ENCODE measurements at places on chromosomes 6 and 20. TPM values are rescaled to one million over a fixed set of nuclear protein-coding genes. Genes with fewer than 3 reads are reported as not detected.

DNA sequence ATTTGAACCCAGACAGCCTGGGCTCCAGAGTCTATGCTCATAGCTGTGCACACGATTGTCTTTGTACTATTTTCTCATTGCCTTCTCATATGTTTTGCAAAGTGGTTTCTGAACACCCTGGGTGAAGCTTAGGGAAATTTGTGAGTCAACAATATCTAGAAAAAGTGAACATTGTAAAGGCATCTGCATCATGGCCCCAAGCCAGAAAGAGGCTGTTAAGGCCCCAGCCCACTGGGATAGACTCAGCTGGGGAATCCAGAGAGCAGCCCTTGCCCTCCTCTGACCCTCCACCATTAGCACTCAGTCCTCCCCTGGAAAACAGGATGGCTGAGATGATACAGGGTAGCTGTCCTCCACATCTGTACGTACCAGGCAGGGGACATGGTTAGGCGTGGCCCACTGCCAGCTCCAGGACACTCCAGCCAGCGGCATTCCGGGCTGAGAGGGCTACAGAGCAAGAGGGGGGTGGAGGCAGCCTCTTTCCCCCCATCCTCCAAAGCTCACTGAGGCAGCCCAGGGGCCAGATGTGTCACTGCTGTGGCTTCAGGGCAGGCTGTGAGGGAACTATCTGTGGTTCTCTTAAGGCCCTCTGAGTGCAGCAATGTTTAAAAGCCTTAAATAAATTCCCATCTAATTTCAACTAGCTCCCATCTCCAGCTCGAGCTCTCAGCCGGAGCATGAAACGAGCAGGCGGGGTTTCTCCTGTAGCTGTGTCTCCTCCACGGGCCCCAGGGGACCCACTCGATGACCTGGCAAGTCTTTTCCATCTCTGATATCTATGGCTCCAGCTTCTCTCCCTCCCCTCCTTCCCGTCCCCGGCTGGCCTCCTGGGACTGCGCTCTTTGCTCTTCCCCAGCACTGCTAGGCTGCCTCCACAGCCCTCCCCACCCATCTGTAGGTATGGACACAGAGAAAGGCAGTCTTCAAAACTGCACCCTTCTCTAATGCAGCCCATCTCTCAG is 209.4 kb upstream of the LRFN2 start:
- peaks cover 19% of the 10 kb centered on the region for H3K27me3 ChIP-seq
- DNase-seq = no peak
- H3K36me3 ChIP-seq = no peaks in the 10 kb centered on the region
- no peak overlapping the region for H3K4me3 ChIP-seq
- no peak overlapping the region for H3K27ac ChIP-seq

DNA sequence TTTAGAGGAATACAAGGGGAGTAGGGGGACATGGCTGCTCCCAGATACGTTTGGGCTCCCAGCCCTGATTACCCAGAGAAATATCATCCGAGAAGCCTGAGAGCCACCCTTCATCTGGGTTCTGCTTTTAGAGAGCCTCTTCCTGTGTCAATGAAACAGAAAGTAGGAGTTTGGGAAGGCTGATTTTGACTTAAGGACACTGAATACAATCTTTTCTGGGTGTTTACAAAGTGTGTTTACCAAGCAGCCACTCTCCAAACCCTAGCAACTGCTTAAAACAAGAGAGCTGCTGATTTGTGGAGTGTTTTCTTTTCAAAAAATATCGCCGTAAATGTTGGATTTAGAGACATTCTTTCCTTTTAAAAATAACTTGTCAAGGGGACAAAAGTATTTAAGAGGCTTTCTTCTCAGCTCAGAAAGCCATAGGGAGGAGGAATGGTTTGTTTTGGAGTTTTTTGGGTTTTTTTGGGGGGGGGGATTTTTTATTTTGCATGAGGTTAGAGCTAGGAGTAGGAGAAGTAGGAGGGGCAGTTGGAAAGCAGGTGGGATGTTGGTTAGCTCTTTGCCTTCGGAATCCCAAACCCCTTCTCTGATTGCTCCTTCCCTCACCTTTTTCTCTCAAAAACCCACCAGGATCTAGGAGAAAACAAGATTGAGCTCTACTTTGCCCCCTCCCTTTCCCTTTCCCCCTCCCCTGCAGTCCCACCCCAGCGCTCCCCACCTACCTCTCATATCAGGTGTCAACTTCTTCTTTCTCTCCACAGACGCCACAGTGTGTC is 12.4 kb downstream of the MAFB start:
- peaks cover 27% of the 10 kb centered on the region for H3K4me1 ChIP-seq
- H3K27me3 ChIP-seq = peaks cover 1% of the 10 kb centered on the region
- H3K36me3 ChIP-seq = no peaks in the 10 kb centered on the region
- H3K4me3 ChIP-seq = no peak overlapping the region

GRCh38 chr20:3021327-3021726 is 22.1 kb upstream of the GNRH2 start:
- H3K4me1 ChIP-seq = peaks cover 36% of the 10 kb centered on the region
- no peaks in the 10 kb centered on the region for H3K27me3 ChIP-seq
- H3K27ac ChIP-seq = no peak overlapping the region
- no peak for DNase-seq

- H3K27me3 ChIP-seq = no peaks in the 10 kb centered on the region
- no peaks in the 10 kb centered on the region for H3K4me1 ChIP-seq
- DNase-seq = no peak
- no peak overlapping the region for H3K4me3 ChIP-seq
- H3K27ac ChIP-seq = no peak overlapping the region
Measured at GRCh38 chr6:13141387-13141786, 186.9 kb downstream of the TBC1D7 start.

GRCh38 chr6:116764961-116765841 is at the start of gene FAM162B:
FAM162B (minus strand) TSS chr6:116765719; CDS start chr6:116765576, 143 bp downstream.
- H3K27me3 ChIP-seq = peaks cover 48% of the 10 kb centered on the region
- peak within 1 kb of the TSS; percentile 71 for H3K4me3 ChIP-seq

DNA sequence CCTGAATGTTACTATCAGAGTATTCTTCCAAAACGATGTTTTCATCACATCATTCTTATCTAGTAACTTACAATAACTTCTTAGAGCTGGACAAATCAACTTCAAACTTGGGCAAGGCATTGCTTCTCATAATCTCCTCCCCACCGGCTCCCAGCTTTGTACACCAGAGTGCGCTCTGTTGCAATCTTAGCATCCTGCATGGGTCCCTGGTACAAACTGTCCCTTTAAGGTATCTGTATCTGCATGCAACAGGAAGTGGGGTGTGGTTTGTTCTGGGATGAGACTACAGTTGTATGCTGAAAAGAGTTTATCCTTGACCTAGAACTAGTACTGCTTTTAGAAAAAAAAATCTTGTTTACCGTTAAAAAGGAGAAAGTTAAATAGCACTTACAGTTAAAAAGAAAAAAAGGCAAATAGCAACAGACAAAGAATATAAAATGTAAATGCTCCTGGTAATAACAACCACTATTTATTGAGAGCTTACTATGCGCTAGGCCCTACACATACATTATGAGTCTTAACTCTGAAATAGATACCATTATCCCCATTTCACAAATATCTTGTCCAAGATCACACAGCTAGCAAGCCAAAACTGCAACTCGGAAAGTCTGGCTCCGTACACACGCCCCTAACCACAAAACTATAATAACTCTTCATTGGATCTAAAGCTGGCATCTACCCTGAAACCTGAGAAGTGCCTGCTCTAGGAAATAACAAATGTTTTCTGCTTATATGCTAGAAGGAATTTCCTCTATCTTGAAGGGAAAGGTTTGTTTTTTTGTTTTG is 9.8 kb upstream of the HECA start:
- H3K4me3 ChIP-seq = no peak overlapping the region
- no peak overlapping the region for H3K27ac ChIP-seq
- no peaks in the 10 kb centered on the region for H3K4me1 ChIP-seq
- no peaks in the 10 kb centered on the region for H3K36me3 ChIP-seq
- peaks cover 3% of the 10 kb centered on the region for H3K27me3 ChIP-seq
- peak; percentile 61 for DNase-seq

DNA sequence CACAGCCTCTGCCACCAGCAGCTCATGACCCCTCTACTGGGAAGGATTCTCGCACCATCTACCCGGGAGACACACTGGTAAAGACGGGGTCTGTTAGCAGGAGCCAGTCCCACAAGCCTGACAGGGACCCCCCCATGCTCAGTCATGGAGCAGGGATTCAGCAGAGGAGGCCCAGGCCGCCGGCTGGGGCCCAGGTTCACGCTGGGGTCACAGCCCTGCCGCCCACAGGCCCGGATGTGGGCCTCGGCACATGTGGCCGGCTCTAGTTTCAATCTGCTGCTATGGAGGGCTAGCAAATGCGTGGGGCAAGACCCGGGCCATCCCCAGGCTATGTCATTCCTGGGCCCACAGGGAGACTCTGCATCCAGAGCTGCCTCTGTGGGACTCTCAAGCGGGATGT is 25.1 kb downstream of the PXDC1 start:
- no peak for DNase-seq
- no peaks in the 10 kb centered on the region for H3K4me1 ChIP-seq
- H3K36me3 ChIP-seq = peaks cover 62% of the 10 kb centered on the region
- H3K27me3 ChIP-seq = no peaks in the 10 kb centered on the region

GRCh38 chr6:70684794-70685493 is 17.3 kb downstream of the SMAP1 start:
- no peaks in the 10 kb centered on the region for H3K36me3 ChIP-seq
- no peak overlapping the region for H3K27ac ChIP-seq
- H3K4me3 ChIP-seq = no peak overlapping the region
- no peaks in the 10 kb centered on the region for H3K27me3 ChIP-seq

BTN1A1 gene
- 0.12 TPM for polyA plus RNA-seq

KCNG1 gene
- not detected for polyA plus RNA-seq

EDN1 gene
- 1.2 TPM for polyA plus RNA-seq

MAP3K7 gene
- 22.0 TPM for polyA plus RNA-seq

RIMS4 gene
- 0.01 TPM for polyA plus RNA-seq

PSMA7 gene
- 631 TPM for polyA plus RNA-seq

Measured in HepG2 (cell line).